ENCODE measurements at places on chromosomes 12 and 14. TPM values are rescaled to one million over a fixed set of nuclear protein-coding genes. Genes with fewer than 3 reads are reported as not detected.
A peak's percentile ranks its signal among the peaks of the same experiment; 100 is the strongest.

- H3K27ac ChIP-seq: no peak overlapping the region
- H3K4me1 ChIP-seq: no peaks in the 10 kb centered on the region
- H3K4me3 ChIP-seq: no peak overlapping the region
- H3K27me3 ChIP-seq: no peaks in the 10 kb centered on the region
- no peak for DNase-seq
Observed at GRCh38 chr14:57981817-57982560, 116.1 kb upstream of the SLC35F4 start.

DNA sequence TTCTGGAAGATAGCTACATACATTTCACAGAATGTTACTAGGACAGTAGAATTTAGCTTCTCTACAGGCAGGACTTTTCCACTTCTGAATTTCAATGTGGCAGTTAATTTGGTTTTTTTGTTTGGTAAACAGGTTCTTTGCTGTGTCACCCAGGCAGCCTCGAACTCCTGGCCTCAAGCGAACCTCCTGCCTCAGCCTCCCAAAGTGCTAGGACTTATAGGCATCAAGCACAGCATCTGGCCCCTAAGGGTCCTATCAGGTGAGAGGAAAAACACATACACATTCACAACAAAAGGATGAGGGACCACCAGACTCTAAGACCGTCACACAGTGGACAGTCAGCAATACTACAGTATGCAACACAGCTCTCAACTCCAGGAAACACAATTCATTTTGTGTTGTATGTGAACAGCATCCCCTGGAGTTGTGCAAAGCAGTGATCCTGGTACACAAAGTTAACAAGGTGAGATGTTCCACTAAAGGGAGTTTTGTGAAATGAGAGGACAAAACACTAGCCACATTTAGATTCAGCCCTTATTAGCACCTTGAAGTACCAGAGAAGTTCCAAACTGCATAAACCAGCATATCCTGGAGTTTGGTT, 6.9 kb downstream of the ATP2B1 start:
- peaks cover 14% of the 10 kb centered on the region for H3K4me1 ChIP-seq
- no peaks in the 10 kb centered on the region for H3K27me3 ChIP-seq
- no peak overlapping the region for H3K27ac ChIP-seq
- H3K4me3 ChIP-seq: no peak overlapping the region

- no peak overlapping the region for H3K4me3 ChIP-seq
- no peaks in the 10 kb centered on the region for H3K4me1 ChIP-seq
- H3K36me3 ChIP-seq: no peaks in the 10 kb centered on the region
- peak; percentile 83 for DNase-seq
- no peaks in the 10 kb centered on the region for H3K27me3 ChIP-seq
- H3K27ac ChIP-seq: no peak overlapping the region
Observed at GRCh38 chr12:27464220-27464554, 17.7 kb downstream of the SMCO2 start.

- H3K4me3 ChIP-seq: no peak overlapping the region
- no peaks in the 10 kb centered on the region for H3K36me3 ChIP-seq
- no peaks in the 10 kb centered on the region for H3K4me1 ChIP-seq
- no peak overlapping the region for H3K27ac ChIP-seq
Observed at GRCh38 chr12:117774941-117775775, 193.6 kb downstream of the KSR2 start.

GRCh38 chr12:110245369-110245772, 35.7 kb upstream of the ATP2A2 start:
- H3K4me1 ChIP-seq: peaks cover 41% of the 10 kb centered on the region
- H3K36me3 ChIP-seq: no peaks in the 10 kb centered on the region
- no peak overlapping the region for H3K27ac ChIP-seq

Gene VASH1
- 7.3 TPM for total RNA-seq

Measured in sigmoid colon (tissue), 7 donors.